CD4-positive, alpha-beta T cell treated with Interleukin-6 for 4 hours (primary cell): ENCODE measurements at places on chromosomes 11 and 22.

GRCh38 chr22:46374663-46375474 is 39.4 kb downstream of the TRMU start:
- DNase-seq = no peak

DNA sequence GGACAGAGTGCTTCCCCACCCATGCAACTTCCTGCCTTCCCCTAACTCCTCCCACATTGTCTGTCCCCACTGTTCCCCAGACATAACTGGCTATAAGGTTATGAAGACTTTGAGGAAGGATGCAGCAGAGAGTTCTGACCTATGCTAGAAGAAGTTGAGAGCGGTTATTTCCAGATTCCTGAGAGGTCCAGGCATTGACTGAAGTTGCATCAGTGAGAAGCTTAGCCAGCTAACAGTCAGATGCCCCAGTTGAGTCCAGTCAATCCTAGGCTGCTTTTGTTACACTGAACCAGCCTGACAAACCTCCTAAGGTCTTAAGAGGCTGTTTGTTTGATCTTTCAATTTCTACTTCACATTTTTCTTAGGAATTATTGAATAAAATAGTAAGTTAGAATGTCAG is 937.9 kb upstream of the CCDC90B start:
- no peak for DNase-seq

GRCh38 chr11:13141731-13142709 is 132.9 kb downstream of the RASSF10 start:
- no peak for DNase-seq

DNA sequence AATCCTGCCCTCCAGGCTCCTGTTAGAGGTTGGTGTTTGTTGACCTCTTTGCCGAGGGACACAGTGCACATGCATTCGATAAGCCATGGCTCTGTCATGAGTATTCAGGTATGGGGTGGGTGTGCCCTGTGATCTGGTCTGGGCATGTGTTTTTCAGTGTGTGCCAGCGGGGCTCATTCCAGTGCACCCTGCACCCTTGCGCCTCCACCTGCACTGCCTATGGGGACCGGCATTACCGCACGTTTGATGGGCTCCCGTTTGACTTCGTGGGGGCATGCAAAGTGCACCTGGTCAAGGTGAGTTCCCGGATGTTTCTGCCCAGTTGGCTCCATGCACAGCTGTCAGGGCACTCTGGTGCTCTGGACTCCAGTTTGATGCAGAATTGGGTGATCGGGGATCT is 44.2 kb downstream of the OTOG start:
- no peak for DNase-seq

GRCh38 chr11:116215471-116216113 is 557.2 kb downstream of the BUD13 start:
- no peak for DNase-seq

- DNase-seq = no peak
Observed at GRCh38 chr22:39369186-39369585, 19.4 kb downstream of the SYNGR1 start.

- DNase-seq = no peak
Observed at GRCh38 chr11:122103321-122103720, 12.7 kb downstream of the BLID start.

- DNase-seq = no peak
Observed at GRCh38 chr11:59849129-59849528, 3.8 kb upstream of the CBLIF start.

DNA sequence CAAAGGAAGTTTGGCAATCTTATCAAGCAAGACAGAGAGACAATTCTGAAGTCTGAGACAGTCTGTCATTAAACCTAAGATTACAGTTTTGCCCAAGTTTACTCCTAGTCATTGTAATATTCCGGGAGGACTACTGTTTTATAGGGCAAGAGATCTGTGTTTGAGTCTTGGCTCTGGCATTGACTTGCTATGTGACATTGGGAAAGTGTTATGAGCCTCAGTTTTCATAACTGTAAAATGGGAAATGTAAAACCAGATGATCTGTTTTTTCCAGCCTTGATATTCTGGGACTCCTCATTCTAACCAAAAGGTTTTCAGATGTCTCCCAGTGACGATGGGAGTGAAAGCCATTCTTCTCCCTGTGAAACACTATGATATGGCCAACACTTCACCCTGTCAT is 24.3 kb upstream of the SLCO2B1 start:
- DNase-seq = no peak

DNA sequence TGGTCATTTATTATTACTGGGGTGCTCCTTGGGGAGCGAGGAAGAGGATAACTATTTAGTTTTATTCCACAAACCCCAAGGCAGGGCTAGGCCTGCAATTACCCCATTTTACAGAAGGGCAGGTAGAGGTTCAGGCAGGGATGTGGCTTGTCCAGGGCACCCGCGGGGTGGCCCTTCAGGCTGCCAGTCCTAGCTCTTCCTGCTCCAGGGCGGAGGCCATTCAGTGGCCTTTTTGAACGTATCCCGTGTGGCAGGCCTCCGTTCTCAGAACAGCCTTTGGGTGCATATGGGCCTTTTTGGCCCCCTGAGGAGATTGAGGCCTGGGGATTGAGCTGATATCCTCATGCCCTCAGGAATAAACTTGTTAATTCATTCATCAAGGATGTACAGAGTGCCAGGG is 66.2 kb downstream of the MPPED1 start:
- no peak for DNase-seq

- no peak for DNase-seq
Observed at GRCh38 chr11:116070520-116070919, 566.3 kb upstream of the CADM1 start.

GRCh38 chr22:17944256-17944655 is 80.1 kb downstream of the MICAL3 start:
- DNase-seq = no peak

- DNase-seq = no peak
Observed at GRCh38 chr11:110452720-110453119, 23.0 kb downstream of the FDX1 start.

DNA sequence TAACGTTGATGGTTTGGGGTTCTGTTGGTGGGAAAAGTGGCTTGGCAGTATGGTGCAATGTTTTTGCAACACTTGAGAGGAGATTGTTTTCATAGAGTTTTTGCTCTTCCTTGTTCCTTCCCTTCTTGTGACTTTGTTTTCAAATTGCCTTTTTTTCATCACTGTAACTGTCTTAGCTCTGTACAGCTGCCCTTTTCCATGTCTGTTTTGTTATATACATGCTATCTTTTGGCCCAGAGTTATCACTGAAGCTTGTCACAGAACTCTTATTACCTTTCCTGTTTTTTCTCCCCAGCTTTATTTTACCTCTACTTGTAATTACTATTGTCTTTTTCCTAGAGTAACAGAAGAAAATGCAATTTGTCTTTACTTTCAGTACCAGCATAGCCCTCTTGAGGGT is 154.1 kb downstream of the DDX10 start:
- no peak for DNase-seq

DNA sequence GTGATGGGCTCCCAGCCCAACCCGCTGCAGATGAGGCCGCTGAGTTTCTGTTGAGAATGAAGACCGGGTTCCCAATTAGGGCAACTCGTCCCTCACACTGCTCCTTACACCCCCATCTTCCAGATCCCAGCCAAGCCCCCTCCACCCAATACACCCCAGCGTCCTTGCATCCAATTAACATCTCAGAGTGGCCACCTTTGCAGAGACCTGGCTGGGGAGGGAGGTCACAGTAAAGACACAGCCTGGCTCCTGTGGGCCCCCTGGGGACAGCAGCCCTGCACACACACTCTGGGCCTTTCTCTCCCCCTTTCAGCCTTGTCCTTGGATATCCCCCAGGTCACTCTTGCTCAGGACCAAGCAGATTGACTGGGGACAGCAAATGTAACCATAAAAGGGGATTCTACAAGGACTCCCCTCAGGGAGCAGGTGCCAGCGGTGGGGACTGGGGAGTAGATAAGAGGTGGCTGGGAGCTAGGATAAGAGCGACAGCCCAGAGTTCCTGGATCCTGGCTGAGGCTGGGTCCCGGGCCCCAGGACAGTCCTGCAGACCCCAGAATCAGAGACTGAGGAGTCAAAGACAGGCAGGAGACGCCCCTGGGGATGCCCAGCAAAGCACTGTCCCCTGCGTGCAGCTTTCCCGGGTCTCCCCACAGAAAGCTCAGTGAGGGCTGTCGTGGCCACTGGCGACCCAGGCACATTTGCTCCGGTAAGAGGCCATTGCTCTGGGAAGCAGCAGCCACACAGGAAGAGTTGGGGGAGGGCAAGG is 8.4 kb downstream of the APOBEC3A start:
- DNase-seq = no peak

DNA sequence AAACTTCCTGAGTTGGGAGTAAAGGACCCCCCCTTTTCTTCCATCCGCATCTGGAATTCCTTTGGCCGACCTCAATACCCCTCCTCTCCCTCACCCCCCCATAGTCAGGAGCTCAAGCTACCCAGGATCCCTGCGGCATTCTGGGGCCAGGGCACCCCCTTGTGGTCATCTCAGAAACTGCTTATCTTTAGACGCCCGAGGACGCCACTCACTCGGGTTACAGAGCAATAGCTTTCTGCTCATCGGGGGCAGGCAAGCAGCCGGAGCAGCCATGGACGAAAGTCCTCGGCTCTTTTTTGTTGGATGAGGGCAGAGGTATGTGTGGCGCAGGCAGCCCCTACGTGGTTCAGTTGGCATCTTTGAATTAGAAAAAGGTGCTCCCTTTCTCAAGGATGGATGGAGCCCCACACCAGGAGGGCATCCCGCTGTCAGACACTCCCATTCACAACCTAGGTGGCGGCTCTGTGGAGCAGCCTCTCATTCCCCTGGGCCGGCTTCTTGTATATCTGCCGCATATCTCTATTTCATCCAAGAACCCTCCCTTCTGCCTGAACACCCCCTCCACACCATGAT is 2.3 kb downstream of the C1QTNF5 start:
- DNase-seq = peak; percentile 74

- no peak for DNase-seq
Observed at GRCh38 chr11:61384271-61385242, 7.8 kb upstream of the TMEM216 start.

DNA sequence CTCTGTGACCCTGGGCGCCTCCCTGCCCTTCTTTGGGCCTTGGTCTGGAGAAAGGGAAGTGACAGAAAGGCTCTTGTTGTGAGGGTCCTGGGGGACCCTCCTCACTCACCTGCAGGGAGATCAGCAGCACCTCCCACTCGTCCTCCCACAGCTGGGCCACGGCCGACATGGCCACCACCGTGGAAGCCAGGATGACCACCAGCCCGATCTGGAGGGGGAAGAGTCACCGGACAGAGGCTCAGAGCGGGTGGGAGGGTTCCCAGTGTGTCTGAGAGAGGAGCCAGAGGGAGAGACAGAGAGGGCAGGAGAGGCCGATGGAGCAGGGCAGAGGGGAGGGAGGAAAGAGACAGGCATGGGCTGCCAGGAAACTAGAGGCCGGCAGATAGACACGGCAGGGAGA is 16.8 kb upstream of the KLHL35 start:
- no peak for DNase-seq
